Activated T-cell treated with anti-CD3 and anti-CD28 coated beads for 1 hour (primary cell): ENCODE measurements at places on chromosomes 2 and 18.

DNA sequence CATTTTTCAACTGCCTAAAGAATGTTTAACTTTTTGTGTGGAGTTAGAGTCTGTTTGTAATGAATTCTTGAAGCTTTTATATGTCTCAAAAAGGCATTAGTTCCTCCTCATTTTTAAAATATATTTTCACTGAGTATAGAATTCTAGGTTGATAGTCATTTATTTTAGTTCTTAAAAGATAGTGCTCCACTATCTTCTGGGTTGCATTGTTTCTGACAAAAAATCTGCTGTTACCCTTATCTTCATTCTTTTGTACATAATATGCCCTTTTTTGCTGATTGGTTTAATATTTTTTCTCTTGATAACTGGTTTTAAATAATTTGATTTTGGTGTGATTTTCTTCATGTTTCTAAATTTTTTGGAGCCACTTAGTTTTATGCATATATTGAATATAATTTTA lies 754.7 kb upstream of the GYPC start:
- no peak for DNase-seq

GRCh38 chr18:34131006-34131405 lies 93.7 kb downstream of the NOL4 start:
- no peak for DNase-seq

GRCh38 chr2:113851640-113852039 lies 38.2 kb upstream of the ACTR3 start:
- no peak for DNase-seq

DNA sequence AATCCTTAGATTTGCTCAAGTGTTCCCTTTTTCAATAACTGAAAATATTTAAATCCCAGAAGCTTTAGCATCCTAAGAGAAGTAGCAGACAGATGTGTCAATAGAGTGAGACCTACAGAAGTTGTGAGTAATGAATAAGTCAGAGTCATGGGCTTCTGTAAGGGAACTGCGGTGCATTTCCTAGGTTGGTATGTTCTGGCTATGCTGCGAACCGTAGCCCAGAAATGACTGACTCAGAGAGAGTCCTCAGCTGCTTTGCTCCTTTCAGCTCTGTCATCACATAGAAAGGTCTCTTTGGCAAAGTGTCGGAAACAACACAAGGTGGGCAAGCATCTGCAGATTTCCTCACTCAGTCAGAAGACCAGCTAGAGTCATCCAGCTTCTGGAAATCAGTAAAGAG lies 297.1 kb downstream of the ARHGAP15 start:
- no peak for DNase-seq

GRCh38 chr2:194294156-194294555 lies 1362.9 kb upstream of the SLC39A10 start:
- DNase-seq = no peak

DNA sequence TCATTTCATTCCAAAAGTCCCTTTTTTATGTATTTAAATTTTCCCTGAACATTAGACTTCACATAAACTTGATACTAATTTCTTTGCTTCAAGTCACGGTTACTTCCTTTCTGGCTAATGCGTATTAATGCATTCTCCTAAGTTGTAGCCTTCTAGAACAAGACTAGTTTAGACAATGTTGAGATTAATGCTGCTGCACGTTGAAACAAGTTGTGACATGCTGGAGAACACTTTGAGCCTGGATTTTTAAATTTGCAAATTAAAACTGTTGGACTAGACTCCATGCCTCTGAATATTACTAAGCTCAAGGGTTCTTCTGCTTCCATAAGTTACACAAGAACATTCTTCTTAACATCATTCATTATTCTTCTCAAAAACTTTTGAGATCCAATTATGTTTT lies 29.1 kb downstream of the ID2 start:
- DNase-seq = no peak

- no peak for DNase-seq
These were observed 88.6 kb upstream of the DLGAP1 start for GRCh38 chr18:4543711-4544110.

- DNase-seq = no peak
These were observed 444.4 kb upstream of the HNRNPA3 start for GRCh38 chr2:176768185-176768584.

DNA sequence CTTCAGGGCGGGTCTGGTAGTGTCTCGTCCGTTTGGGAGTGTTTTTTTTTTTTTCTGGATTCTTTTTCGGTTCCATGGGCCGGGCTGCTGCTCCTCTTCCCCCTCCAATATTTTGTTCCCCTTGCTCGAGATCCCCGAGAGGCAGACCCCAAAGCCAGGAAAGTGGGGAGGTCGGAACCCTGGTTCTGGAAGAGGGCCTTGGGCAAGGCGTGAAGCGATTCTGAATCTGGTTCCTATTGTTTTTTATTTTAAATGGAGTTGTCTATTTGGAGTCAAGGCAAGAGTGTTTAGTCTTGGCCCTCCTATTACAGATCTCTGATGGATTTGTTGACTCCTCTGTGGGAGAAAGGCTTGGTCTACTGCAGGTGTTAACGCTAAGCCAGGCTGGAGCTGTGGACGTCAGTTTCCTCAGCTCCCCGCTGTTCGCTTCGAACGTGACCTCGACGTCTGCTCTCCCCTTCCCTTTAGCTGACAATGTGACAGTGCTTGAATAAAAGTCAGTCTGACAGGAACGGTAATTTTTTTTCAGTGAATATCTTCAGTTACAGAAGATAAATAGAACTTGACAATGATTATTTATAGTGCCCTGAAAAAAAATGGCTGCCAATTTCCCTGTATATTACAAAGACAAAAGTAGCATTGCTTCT lies 683 bp upstream of the DNAJC27 start:
- peak; percentile 18 for DNase-seq
